ENCODE measurements at places on chromosomes 16 and 17. TPM values are rescaled to one million over a fixed set of nuclear protein-coding genes. Genes with fewer than 3 reads are reported as not detected.

The CHAD gene
- not detected for total RNA-seq

DNA sequence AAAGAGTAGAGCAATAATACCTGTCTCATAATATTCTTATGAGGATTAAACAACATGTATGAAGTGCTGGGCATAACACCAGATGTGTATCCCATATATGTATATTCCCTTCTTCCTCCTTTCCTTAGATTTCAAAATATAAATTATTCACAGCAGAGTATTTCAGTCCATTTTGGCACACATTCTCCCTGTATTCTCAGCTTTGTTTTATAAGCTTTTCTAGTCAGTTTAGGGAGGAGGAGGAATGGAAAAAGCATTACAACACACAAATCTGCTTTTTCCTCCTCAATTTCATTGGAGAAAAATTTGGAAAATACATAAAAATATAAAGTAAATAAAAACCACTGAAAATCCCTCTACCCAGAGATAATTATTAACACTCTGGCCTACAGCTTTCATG is 46.6 kb upstream of the CORO6 start:
- DNase-seq: no peak

GRCh38 chr17:2222901-2223616 is 80.5 kb downstream of the SMG6 start:
- DNase-seq: no peak

The PFN1 gene
- 738 TPM for total RNA-seq

DNA sequence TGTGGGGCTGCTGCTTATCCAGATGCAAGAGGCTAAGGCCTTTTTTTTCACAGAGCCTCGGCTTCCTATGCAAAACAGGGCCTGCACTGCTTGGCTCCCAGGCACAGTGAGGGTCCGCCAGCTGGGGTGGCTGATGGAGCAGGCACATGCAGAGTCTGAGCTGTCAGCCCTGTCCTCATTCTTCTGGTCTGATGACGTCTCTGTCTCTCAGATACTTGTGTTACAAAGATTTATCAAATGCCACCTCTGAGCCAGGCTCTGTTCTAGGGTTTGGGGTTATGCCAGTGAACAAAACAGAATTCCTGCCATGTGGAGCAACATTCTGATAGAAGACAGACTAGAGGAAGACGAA is 4.8 kb downstream of the RNF40 start:
- DNase-seq: no peak

The KRT24 gene
- not detected for total RNA-seq

The CLN3 gene
- 18.1 TPM for total RNA-seq

The TBC1D3I gene
- total RNA-seq: not detected

DNA sequence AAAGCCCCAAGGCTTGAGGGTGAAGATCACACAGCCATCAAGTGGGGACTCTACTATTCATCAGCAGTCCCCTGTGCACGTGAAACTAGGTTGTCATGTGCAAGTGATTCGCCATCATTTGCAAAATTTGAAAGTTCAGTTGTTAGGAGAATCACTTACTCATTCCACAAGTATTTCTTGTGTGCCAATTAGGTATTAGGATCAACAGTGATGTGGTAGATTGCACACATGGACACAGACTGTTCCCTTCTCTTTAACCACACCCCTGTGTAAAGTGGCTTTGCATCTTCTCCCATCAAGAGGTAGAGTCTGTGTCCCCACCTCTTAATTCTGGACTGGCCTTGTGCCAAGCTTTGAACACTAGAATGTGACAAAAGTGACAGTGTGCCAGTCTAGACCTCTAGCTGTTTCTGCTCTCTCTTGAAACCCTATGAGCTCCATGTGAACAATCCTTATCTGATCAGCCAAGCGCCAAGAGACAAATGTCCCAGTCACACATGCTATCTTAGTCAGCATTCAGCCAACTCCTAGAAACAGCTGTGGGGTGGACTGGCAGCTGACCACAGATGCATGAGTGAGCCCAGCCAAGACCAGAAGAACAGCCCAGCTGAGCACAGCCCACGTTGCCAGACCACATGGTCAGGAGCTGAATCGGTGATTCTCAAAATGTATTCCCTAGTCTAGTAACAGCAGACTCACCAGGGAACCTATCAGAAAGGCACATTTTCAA is 31.5 kb upstream of the SHISA9 start:
- DNase-seq: no peak

The SPHK1 gene
- total RNA-seq: 9.2 TPM

The P2RX5 gene
- not detected for total RNA-seq

- DNase-seq: peak; percentile 9
Measured at GRCh38 chr16:6573577-6573976, 759.1 kb upstream of the RBFOX1 start.

GRCh38 chr17:47697906-47698711 is 4.1 kb downstream of the TBKBP1 start:
- no peak for DNase-seq

DNA sequence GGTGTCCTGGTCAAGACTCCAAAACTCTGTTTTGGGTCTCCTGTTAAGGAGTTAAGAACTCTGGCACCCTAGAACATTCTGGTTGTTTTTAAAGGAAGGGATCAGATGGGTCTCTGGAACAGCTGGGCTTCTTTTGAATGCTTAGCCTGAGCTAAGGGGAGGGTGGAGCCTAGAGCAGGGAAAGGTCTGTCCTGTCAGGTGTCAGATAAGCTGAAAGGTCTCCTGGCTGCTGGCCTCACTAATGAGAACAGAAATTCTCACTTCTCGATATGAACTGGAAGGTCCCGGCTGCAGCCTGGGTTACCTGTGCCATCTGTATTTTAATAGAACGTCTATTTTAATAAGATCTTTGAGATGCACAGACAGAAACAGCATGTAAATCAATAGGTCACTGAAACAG is 69.0 kb downstream of the RAP1GAP2 start:
- DNase-seq: no peak

The GGT6 gene
- total RNA-seq: not detected

The SMIM36 gene
- not detected for total RNA-seq

DNA sequence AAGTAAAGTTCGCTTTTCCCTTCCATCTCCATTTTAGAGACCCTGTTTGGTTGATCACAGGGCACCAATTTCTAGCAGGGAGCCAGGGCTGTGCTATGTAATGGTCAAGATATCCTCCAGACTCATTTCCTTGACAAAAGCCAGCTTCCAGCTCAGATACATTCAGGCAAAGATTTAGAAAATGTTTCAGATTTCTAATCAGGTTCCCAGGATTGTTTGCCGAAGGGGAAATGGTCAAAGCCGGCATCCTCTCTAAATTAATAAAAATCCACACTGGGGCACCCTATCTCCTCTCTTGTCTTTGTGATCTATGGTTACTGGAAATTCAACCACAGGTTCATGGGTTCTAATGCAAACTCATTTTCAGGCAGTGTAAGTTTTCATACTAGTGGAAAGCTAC is 686.8 kb upstream of the KIF2B start:
- DNase-seq: no peak

DNA sequence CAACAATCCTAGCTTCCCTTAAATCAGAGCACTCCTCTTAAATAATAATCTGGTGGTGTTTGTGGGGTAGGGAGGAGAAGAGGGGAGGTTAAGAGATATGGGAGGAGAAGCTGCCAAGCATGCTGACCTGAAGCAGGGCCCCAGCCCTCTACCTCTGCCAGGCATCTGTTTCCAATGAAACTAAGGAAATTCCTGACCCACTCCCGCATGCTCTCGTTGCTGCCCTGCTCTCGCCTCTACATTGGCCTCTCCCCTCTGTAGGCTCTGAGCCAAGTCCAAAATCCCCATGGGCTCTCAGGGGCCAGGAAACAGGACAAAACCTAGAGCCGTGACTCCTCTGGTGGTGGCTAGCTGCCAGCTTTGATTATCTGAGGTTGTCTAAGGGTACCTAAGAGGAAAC is 559.5 kb upstream of the CDH11 start:
- DNase-seq: no peak

The GLP2R gene
- 2.8 TPM for total RNA-seq

All from H4 (cell line).